RWPE2 (cell line): ENCODE measurements at places on chromosomes 4 and X.

DNA sequence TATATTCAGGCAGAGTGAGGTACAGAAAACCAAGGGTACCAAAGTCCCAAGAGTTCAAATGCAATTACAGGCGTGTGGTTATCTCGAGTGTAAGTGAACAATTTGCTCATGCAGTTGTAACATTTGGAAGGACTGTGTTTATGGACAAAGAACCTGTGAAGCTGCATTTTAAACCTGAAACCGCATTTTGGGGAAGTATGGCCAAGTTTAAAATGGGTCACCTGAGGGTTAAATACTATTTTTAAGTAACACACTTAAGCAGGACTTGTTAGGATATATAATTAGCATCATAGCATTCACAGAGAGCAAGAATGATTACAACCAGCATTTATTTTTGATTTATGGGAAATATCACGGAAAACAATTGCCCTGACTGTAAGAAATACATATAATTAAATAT is 79.1 kb upstream of the LCORL start:
- peaks cover 5% of the 10 kb centered on the region for H3K27me3 ChIP-seq
- H3K4me1 ChIP-seq: no peaks in the 10 kb centered on the region
- H3K4me3 ChIP-seq: no peak overlapping the region
- no peak for DNase-seq
- no peaks in the 10 kb centered on the region for H3K36me3 ChIP-seq

- DNase-seq: no peak
- peaks cover 17% of the 10 kb centered on the region for H3K4me1 ChIP-seq
- no peaks in the 10 kb centered on the region for H3K36me3 ChIP-seq
- H3K4me3 ChIP-seq: no peak overlapping the region
Measured at GRCh38 chrX:151225843-151226242, 49.5 kb downstream of the GPR50 start.

DNA sequence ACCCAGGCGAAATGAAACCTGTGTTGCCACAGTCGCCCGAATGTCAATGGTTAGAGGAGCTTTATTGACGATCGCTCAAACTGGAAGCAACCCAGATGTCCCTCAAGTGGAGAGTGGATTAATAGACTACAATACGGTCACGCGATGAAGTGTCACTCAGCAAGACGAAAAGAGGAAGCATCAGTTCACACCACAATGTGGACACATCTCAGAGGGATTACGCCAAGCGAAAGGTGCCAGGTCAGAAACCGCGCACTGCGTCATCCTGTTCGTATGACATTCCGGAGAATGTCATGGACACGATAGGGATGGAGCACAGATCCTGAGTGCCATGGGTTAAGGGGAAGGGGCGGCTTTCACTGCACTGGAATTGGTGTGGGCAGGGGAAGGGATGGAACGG is 111.7 kb downstream of the HMX1 start:
- H3K4me3 ChIP-seq: no peak overlapping the region
- no peak for DNase-seq
- H3K27ac ChIP-seq: no peak overlapping the region
- peaks cover 8% of the 10 kb centered on the region for H3K27me3 ChIP-seq
- no peaks in the 10 kb centered on the region for H3K36me3 ChIP-seq
- no peaks in the 10 kb centered on the region for H3K4me1 ChIP-seq

GRCh38 chr4:124934916-124935315 is 222.4 kb upstream of the ANKRD50 start:
- no peak for DNase-seq
- no peak overlapping the region for H3K27ac ChIP-seq
- H3K4me3 ChIP-seq: no peak overlapping the region
- no peaks in the 10 kb centered on the region for H3K36me3 ChIP-seq
- H3K27me3 ChIP-seq: no peaks in the 10 kb centered on the region

GRCh38 chr4:52250154-52250553 is 199.1 kb downstream of the SPATA18 start:
- no peak overlapping the region for H3K27ac ChIP-seq
- no peak for DNase-seq
- no peaks in the 10 kb centered on the region for H3K36me3 ChIP-seq
- no peaks in the 10 kb centered on the region for H3K4me1 ChIP-seq
- H3K4me3 ChIP-seq: no peak overlapping the region

- H3K27ac ChIP-seq: no peak overlapping the region
- H3K4me3 ChIP-seq: no peak overlapping the region
- peaks cover 17% of the 10 kb centered on the region for H3K4me1 ChIP-seq
- DNase-seq: no peak
Measured at GRCh38 chr4:152700151-152700550, 20.4 kb upstream of the TMEM154 start.

DNA sequence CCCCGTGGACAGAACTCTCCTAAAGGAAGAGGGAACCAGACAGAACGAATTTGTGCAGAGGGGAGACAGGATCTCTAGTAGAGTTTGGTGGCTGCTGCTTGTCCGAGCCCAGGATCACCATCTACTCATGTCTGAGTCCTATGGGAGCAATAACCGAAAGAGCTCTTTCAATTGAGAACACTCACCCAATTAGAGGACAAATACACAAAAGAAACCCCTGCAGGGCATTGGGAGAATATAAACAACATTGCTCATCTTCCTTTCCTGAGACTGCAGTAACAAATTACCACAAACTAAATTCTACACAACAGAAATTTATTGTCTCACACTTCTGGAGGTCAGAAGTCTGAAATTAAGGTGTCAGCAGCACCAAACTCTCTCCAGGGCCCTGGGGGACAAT is 65.6 kb downstream of the SPINK2 start:
- H3K4me3 ChIP-seq: no peak overlapping the region
- no peaks in the 10 kb centered on the region for H3K36me3 ChIP-seq
- peaks cover 30% of the 10 kb centered on the region for H3K4me1 ChIP-seq
- no peaks in the 10 kb centered on the region for H3K27me3 ChIP-seq

- H3K27ac ChIP-seq: peak overlapping the region; percentile 57
- H3K4me1 ChIP-seq: no peaks in the 10 kb centered on the region
- no peak overlapping the region for H3K4me3 ChIP-seq
- DNase-seq: no peak
- no peaks in the 10 kb centered on the region for H3K27me3 ChIP-seq
Measured at GRCh38 chrX:40093586-40093985, 4.2 kb downstream of the BCOR start.

- no peak overlapping the region for H3K4me3 ChIP-seq
- no peak overlapping the region for H3K27ac ChIP-seq
- no peaks in the 10 kb centered on the region for H3K27me3 ChIP-seq
- H3K36me3 ChIP-seq: no peaks in the 10 kb centered on the region
Measured at GRCh38 chr4:71827826-71828225, 43.9 kb upstream of the GC start.

DNA sequence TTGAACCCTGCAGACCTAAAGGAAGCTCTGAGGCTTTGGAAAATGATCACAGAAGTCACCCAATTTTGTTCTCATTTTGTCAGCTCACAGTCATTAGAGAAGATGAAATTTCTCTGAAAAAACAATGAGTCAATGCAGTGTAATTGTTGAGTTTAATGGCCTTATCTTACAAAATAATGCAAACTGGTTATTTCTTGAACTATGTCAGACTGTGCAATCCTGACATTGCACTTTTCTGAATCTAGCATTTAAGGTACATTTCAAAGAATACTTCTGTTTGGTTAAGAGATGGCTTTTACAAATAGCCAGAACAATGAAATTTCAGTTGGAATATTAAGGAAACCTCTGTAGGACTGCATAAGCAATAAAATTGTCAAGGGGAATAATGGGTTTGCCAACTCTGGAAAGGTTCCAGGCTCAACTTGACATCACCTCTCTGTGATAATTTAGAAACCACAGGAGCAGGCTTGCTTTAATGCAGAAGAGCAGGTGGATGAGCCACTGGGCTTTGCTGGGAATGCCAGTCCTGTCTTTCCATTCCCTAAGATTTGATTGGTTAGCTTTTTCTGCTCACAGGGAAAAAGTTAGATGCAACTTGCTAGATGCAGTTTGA is 222.8 kb downstream of the FRMPD4 start:
- no peaks in the 10 kb centered on the region for H3K36me3 ChIP-seq
- peaks cover 14% of the 10 kb centered on the region for H3K4me1 ChIP-seq
- no peak overlapping the region for H3K4me3 ChIP-seq

- H3K27me3 ChIP-seq: no peaks in the 10 kb centered on the region
- no peak for DNase-seq
- H3K4me1 ChIP-seq: peaks cover 32% of the 10 kb centered on the region
- H3K36me3 ChIP-seq: no peaks in the 10 kb centered on the region
Measured at GRCh38 chr4:73687421-73687820, 52.9 kb upstream of the CXCL8 start.

DNA sequence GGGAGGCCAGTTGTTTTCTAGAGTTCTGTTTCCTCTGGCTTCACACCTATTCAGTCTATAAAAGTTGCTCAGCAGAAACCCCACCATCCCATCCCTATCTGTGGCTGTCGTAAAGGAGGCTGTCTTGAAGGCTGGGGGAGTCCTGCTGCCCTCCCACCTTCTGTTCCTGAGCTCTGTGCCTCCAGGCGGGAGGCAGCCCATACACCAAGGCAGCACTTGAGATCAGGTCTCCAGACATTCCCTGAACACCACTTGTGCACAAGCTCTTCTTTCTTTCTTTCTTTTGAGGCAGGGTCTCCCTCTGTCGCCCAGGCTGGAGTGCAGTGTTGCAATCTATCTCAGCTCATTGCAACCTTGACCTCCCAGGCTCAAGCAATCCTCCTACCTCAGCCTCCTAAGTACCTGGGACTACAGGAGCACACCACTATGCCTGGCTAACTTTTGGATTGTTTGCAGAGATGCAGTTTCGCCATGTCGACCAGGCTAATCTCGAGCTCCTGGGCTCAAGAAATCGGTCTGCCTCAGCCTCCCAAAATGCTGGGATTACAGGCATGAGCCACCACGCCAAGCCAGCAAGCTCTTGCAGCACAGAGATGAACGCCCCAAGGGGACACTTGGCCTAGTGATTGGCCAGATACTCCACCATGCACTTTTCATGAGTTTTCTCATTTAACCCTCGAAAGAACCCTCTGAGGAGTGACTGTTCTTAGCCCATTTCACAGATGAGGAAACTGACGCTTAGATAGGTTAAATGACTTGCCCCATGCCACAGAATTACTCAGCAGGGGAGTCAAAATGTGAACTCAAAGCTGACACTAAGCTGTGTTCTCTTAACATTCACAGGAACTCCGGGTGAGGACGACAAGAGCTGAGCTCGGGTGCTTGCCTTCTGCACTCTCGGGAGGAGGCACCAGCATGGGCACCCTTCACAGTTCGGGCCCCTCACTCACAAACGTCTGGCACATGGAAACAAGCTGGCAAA is 55.8 kb upstream of the ENPP6 start:
- no peak for DNase-seq
- no peaks in the 10 kb centered on the region for H3K36me3 ChIP-seq
- H3K4me1 ChIP-seq: peaks cover 4% of the 10 kb centered on the region

GRCh38 chrX:9431281-9431680 is 33.6 kb upstream of the TBL1X start:
- H3K4me3 ChIP-seq: no peak overlapping the region
- H3K27me3 ChIP-seq: no peaks in the 10 kb centered on the region
- DNase-seq: no peak
- H3K36me3 ChIP-seq: no peaks in the 10 kb centered on the region
- H3K27ac ChIP-seq: no peak overlapping the region
- no peaks in the 10 kb centered on the region for H3K4me1 ChIP-seq
